ENCODE measurements at places on chromosomes 5 and 9.

DNA sequence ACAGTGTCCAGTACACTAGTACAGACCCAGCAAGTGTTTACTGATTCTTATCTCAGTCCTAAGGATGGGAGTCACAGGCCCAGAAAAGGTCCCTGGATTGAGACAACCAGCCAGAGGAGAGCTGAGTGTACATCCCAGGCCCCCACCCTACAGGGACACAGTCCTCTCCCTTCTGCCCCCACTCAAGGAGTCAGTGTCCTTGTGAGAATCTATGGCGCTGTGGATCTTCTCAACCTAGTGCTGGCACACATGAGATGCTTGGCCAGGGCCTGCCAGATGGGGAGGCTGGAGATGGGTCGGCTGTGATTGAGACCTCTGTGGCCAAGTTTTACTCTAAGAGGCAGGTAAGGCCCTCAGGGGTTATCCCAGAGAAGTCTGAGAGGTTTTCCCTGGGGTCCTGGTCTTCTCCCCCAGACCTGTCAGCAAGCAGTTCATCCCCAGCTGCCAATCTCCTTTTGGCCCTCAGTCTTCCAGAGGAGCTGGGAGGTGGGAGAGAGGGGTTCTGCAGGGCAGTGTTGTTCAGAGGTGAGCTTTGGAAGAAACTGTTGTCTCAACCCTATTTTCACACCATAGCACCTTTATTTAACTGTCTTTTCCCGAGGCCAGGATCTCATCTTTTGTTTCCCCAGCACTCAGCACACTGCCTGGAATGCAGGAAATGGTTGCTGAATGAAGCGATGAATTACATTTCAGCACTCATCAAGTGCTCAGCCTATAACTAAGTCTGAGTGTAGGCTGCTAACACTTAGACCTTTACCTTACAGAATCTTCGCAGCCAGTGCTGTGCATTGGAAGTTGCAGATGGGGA, 3.2 kb upstream of the NSD1 start:
- no peak for DNase-seq

DNA sequence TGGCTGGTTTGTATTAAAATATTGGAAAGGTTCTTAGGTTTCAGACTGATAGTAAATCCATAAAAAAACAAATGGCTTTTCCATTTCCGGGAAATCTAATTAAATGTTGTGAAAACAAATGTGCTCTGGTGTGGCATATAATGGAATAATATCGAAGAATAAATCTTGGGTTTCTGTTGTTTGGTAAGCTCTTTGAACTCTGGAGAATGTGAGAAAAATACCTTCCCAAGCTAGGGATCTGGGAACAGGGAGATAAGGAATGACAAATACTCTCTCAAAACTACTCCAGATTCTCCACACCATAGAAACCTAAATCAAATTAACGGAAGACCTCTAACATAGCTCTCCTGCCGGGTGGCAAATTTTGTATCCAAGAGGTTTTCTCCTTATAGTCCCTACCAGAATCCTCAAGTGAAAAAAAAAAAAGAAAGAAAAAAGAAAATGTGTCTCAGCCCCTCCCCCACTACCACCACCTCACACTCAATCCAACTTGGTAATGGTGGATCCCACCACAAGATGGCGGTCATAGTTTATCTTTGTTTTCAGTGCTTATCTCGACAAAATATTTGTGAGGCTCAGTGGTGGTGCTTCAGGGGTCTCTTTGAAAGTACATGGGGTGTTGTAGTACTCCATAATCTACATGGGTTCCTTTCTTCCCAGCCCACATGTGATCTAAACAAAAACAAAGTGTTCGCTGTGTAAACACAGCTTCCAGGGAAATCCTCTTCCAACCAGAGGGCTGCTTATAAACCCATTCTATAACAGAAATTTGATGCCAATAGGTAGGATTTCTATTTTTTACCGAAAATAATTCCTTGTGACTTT, 54.5 kb upstream of the FST start:
- DNase-seq: peak; percentile 4

GRCh38 chr5:80481019-80481893, 6.6 kb upstream of the FAM151B start:
- DNase-seq: peak; percentile 27

- DNase-seq: no peak
Measured at GRCh38 chr5:87751824-87752223, 339.1 kb upstream of the CCNH start.

- DNase-seq: no peak
Measured at GRCh38 chr5:148820461-148821395, 5.7 kb upstream of the ADRB2 start.

- DNase-seq: no peak
Measured at GRCh38 chr9:112753725-112754124, 3.2 kb downstream of the SNX30 start.

GRCh38 chr9:135166565-135166964, 79.1 kb downstream of the OLFM1 start:
- no peak for DNase-seq

DNA sequence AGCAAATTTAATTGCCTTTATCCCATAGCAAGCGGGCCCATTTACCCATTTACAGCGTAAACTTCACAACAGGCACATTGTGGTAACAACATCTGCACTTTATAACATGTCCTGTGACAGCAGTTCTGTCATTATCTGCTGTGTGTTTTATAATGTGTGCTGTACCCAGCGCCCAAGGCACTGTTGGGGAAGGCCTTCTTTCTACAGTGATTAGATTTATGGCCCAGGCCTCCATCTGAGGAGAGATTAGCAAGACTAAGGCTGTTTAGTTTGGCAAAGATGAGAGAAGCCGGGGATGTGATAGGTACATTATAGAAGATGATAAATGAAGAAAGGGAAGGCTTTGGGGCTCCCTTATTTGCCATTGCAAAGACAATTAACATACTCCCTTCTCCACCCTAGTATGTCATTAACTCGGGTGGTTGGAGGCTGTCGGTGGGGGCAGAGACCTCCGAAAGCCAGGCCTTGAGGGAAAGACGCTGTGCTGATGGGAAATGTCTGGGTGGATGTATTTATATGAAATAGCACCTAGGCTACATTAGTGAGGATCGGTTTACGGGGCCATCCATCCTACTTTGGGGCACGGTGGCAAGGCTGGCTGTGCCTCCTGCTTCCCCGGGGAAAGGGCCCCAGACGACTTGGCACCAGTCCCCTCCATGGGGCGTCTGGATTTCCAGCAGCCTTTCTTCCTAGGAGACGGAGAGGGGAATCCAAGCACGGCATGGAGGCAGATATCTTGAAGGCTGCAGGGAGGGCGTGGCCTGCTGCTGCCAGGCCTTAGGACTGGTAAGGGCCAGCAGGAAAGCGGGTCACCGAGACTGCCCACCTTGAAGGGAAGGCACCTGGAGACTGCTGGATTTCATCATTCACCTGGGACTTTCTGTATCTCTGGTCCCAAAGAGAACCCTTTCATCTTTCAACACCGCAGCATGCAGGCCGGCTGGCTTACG, 64.3 kb upstream of the PTCH1 start:
- no peak for DNase-seq

DNA sequence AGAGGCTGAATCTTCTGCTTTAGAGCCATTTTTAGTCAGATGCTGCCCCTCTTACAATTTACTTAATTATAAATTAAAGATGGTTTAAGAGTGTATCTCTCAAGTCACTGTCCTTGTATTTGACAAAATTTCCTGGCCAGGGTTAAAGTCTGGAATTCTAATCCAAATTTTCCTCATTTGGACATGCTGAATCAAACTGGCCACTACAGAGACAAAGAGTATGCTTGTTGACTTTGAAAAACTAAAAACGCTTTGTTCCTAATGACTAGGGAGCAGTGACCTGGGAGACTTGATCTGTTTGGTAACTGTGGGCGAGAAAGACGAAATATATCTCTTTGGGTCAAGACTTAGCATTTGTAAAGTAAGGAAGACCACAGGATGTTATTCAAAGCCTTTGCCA, 303.2 kb downstream of the ZSWIM6 start:
- DNase-seq: no peak

GRCh38 chr9:96450613-96451528, 902 bp downstream of the HABP4 start:
- no peak for DNase-seq

DNA sequence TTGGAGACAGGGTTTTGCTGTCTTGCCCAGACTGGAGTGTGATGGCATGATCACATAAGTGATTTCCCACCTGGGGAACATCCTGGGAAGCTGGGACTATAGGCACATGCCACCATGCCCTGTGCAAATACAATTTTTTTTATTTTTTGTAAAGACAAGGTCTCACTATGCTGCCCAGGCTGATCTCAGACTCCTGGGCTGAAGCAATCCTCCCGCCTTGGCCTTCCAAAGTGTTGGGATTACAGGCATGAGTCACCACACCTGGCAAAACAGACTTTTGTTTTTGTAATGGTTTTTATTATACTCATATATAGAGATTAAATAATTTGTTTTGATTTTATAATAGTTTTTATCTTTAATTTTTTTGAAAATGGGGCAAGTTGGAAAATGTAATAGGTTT, 14.7 kb downstream of the DNAJC25 start:
- DNase-seq: no peak

DNA sequence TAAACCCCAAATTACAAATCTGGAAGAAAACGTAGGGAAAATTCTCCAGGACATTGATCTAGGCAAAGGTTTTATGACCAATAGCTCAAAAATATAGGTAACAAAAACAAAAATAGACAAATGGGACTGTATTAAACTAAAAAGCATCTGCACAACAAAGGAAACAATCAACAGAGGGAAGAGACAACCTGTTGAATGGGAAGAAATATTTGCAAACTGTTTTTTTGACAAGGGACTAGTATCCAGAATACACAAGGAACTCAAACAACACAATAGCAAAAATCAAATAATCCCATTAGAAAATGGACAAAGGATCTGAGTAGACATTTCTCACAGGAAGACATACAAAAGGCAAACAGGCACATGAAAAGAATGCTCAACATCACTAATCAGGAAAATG, 386.3 kb downstream of the ENC1 start:
- no peak for DNase-seq

DNA sequence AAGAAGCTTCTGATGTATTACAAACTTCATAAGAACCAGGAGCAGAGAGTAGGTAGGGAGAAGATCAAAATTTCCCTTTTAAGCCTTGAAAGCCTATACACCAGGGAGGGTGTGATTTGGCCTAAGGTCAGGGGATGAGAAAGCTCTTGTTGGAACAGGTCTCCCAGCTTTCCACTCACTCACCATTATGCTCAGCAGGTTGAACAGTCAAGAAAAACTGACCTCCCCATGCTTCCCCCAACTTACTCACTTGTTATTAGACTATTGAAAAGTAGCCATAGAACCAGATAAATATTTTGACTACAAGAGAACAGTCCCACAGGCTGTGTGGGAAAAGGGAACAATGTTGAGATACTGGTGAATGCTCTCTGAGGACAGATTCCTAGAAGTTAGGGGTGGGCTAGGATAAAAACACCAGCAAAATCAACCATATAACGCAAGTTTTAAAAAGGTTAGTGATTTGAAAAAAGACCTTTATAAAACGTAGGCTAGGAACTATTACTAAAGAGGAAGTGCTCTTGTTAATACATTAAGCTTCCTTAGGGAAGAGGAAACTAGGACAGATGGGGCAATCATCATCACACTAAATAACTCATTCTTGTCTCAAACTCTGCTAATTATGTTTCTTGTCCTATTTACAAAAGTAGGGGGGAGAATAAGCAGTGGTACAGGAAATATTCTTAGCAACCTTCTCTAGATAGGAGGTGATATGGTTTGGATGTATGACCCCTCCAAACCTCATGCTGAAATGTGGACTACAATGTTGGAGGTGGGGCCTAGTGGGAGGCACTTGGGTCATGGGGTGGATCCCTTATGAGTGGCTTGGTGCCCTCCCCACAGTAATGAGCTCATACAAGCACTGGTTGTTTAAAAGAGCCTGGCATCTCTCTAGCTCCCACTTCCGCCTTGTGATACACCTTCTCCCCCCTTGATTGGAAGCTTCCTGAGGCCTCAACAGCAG, 31.0 kb downstream of the PCDHGC5 start:
- no peak for DNase-seq

DNA sequence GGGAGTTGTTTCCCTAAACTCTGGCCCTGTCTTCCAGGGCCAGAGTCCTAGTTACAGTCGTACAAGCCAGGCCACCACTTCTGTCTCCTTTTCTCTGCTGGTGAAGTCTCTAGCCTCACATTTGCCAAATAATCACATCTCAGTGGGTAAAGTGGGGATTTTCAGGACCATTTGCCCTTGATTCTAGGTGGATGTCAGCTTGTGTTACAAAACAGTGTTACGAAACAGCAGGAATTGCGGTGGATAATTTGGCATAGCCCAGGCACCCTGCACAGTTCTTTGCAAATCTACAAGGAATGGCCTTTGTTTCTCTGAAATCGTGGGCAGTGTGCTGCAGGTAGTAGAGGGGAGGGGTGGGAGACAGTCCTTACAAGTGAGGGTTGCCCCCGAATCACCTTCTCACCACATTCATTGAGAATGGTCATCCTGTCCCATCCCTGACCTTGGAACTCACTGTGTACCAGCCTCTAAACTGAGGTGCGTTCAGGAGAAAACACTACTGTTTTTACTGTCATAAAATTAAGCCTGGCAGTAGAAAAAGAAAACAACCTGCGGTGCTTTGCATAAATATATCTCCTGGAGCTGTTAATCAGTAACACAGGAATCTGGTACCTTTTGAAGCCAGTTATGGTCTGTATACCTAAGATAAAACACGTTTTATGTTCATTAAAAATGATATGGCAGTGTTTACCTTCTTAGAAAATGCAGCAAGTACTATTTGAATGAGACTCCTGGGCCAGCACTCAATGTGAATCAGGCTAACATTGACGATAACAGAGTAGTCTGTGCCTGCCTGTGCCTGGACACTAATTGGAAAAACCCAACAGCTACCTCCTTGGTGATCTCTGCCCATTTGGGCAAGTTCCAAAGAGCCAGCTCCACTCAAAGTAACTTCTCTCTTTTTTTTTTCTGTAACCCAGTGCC, 44.3 kb downstream of the CYSTM1 start:
- no peak for DNase-seq

DNA sequence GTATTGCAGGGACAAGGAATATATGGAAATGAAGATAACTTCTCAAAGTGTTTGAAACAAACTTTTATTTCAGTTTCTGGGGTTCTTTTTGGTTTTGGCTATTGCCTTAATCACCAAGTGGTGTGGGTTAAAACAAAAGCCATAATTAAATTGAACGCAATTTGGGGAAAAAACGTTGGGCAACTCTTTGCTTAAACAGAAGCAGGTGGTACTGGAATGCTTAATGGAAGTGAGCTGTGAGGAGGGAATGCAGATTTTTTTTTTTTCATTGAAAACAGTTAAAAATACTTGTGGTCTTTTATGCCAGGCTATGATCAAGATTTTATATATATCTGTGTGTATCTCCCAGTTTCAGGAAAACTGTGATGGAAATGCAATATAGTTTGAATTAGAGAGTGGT, 195.7 kb upstream of the TUT7 start:
- no peak for DNase-seq

- DNase-seq: no peak
Measured at GRCh38 chr5:176320577-176320976, 41.0 kb downstream of the KIAA1191 start.

DNA sequence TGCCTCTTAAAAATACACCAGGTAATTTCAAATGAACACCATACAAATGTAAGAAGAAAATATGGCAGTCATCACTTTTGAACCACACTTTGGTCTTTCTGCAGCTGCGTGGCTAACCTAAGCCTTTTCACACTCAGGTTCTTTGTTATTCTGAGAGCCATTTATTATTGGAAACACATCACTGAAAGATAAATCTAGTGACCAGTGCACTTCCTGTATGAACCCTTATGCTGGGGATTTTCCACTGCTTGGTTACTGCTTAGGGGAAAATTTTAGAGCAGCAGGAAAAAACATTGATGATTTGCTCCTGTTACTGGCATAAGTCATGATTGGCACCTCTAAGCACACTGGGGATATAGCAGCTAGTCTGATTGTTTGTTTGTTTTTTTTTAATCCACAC, 58.6 kb upstream of the RANBP3L start:
- no peak for DNase-seq

GRCh38 chr9:99092643-99093491, 12.0 kb upstream of the TGFBR1 start:
- no peak for DNase-seq
